Stomach (tissue), 19 donors: ENCODE measurements at places on chromosomes 2 and 18. TPM values are rescaled to one million over a fixed set of nuclear protein-coding genes. Genes with fewer than 3 reads are reported as not detected.

The DPP4 gene
- 3.1 TPM for polyA plus RNA-seq

The PARD6G gene
- polyA plus RNA-seq: 2.2 TPM

The ATP6V1C2 gene
- 0.75 TPM for polyA plus RNA-seq

The RGPD3 gene
- polyA plus RNA-seq: not detected

The IL1RL1 gene
- 21.4 TPM for polyA plus RNA-seq

The TWIST2 gene
- polyA plus RNA-seq: 5.6 TPM

The SERPINB7 gene
- polyA plus RNA-seq: 5.2 TPM

The ADD2 gene
- polyA plus RNA-seq: 0.13 TPM

The FOXD4L1 gene
- polyA plus RNA-seq: not detected

The TMEM247 gene
- polyA plus RNA-seq: not detected

The ELAC1 gene
- polyA plus RNA-seq: 7.8 TPM

The ALLC gene
- polyA plus RNA-seq: not detected
